ENCODE measurements at places on chromosomes 1 and 21. TPM values are rescaled to one million over a fixed set of nuclear protein-coding genes. Genes with fewer than 3 reads are reported as not detected.

DNA sequence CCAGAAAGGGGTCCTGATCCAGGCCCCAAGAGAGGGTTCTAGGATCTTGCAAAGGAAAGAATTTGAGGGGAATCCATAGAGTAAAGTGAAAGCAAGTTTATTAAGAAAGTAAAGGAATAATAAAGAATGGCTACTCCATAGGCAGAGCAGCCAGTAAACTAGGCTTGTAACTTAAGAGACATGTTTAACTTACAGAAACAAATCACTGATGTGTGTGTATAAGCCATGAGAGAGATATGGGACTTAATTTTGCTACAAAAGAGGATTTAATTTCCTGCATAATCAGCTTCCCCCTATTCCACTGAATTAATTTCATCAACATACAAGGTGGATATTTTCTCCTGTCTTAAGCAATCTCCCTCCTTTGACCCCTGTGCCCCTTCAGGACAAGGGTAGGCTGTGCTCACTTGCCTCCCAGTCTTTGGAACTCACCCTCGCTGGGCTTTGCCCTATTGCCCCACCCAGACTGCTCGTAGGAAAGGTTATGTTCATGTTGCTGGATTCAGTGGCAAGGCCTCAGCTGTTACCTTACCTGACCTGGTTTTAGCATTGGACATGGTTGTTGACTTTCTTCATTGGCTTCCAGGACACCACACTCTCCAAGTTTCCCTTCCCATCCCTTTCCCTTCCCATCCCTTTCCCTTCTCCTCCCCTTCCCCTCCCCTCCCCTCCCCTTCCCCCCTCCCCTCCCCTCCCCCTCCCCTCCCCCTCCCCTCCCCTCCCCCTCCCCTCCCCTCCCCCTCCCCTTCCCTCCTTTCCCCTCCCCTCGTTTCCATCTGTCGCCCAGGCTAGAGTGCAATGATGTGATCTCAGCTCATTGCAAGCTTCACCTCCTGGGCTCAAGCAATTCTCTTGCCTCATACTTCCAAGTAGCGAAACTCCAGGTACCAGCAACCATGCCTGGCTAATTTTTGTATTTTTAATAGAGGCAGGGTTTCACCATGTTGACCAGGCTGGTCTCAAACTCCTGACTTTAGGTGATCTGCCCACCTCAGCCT, 44.6 kb downstream of the TBCE start:
- H3K27me3 ChIP-seq: no peaks in the 10 kb centered on the region
- H3K27ac ChIP-seq: peak overlapping the region; percentile 57
- DNase-seq: no peak

DNA sequence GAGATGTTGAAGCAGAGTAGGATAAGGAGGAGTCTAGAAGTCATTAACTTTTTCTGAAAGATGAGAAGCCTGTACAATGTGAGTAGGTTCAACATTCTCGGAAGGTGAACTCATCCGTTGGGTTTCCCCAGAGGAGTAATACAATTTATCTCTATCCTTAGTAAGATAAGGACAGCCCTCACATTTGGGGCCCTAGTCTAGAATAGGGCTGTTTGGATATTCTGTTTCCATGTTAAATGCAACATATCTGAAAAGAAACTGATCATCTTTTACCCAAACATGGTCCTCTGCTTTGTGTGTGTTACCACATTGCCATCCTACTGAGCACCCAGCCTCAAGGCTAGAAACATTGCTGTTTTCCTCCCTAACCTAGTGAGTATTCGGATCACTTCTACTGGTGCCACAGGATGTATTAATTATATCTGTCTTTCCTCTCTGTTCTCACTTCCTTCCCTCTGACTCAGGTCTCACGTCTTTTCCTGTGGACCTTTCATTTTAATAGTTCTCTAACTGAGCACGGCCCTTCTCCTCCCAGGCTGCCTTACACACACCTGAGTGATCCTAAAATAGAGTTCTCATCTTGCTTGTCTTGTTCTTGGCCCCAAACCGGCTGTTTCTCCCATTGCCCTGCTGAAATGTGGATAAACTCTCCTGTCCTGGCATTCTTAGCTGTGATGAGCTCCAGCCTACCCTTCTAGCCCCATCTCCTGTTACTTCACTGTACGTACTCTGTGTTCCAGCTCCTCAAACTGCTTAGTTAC, 91.7 kb downstream of the CDC14A start:
- H3K27me3 ChIP-seq: no peaks in the 10 kb centered on the region
- peaks cover 81% of the 10 kb centered on the region for H3K4me1 ChIP-seq
- peak overlapping the region; percentile 90 for H3K27ac ChIP-seq
- H3K4me3 ChIP-seq: peak overlapping the region; percentile 60

- DNase-seq: no peak
- H3K4me3 ChIP-seq: no peak overlapping the region
- no peak overlapping the region for H3K27ac ChIP-seq
- no peaks in the 10 kb centered on the region for H3K4me1 ChIP-seq
- no peaks in the 10 kb centered on the region for H3K36me3 ChIP-seq
Measured at GRCh38 chr1:184022668-184023067, 14.9 kb downstream of the COLGALT2 start.

- H3K27me3 ChIP-seq: no peaks in the 10 kb centered on the region
- DNase-seq: no peak
- H3K27ac ChIP-seq: peak overlapping the region; percentile 57
- no peak overlapping the region for H3K4me3 ChIP-seq
- H3K36me3 ChIP-seq: no peaks in the 10 kb centered on the region
Measured at GRCh38 chr1:234958706-234959657, 169.7 kb downstream of the TOMM20 start.

GRCh38 chr1:29653886-29654450, 417.6 kb downstream of the PTPRU start:
- no peaks in the 10 kb centered on the region for H3K27me3 ChIP-seq
- DNase-seq: no peak
- no peaks in the 10 kb centered on the region for H3K4me1 ChIP-seq
- no peak overlapping the region for H3K4me3 ChIP-seq
- H3K27ac ChIP-seq: no peak overlapping the region

Gene WDR3
- 25.3 TPM for total RNA-seq

Measured in activated CD8-positive, alpha-beta T cell treated with anti-CD3 and anti-CD28 coated beads, Interleukin-2, amount 10 ng/mL, durations not matched to agents 7 days and 5 days (primary cell).